Activated T-helper 1 cell treated with anti-CD3 and anti-CD28 coated beads, Interleukin-12 subunit alpha, Interleukin-12 subunit beta, Interleukin-2, Interleukin-4 antibody, amounts not matched to agents 30 ng/mL and 10 ng/mL and 1 ng/mL, durations not matched to agents 14 hours and 24 hours and 36 hours (primary cell): ENCODE measurements at places on chromosomes 3 and 15. TPM values are rescaled to one million over a fixed set of nuclear protein-coding genes. Genes with fewer than 3 reads are reported as not detected.

The PIF1 gene
- total RNA-seq = 19.1 and 23.9 TPM in 2 replicates

The CTXND1 gene
- not detected in 2 replicates for total RNA-seq

The CFAP91 gene
- 0.24 TPM in 1 of 2 replicates, not detected in the other for total RNA-seq

The PP2D1 gene
- total RNA-seq = not detected in 2 replicates

The MEIS2 gene
- total RNA-seq = not detected in 2 replicates

The GRM2 gene
- total RNA-seq = 0.96 and 1.0 TPM in 2 replicates

The CPEB1 gene
- not detected in 2 replicates for total RNA-seq

The ACOX2 gene
- not detected in 2 replicates for total RNA-seq

The ZIC4 gene
- not detected in 2 replicates for total RNA-seq

The CEP19 gene
- 3.9 and 4.1 TPM in 2 replicates for total RNA-seq

The HTD2 gene
- 11.5 and 13.6 TPM in 2 replicates for total RNA-seq

The HTR3E gene
- not detected in 2 replicates for total RNA-seq

The OR5K2 gene
- not detected in 2 replicates for total RNA-seq

The CHRFAM7A gene
- total RNA-seq = not detected in 2 replicates

The RRP9 gene
- total RNA-seq = 91.8 and 93.1 TPM in 2 replicates

The C3orf80 gene
- total RNA-seq = 0.18 and 0.42 TPM in 2 replicates

DNA sequence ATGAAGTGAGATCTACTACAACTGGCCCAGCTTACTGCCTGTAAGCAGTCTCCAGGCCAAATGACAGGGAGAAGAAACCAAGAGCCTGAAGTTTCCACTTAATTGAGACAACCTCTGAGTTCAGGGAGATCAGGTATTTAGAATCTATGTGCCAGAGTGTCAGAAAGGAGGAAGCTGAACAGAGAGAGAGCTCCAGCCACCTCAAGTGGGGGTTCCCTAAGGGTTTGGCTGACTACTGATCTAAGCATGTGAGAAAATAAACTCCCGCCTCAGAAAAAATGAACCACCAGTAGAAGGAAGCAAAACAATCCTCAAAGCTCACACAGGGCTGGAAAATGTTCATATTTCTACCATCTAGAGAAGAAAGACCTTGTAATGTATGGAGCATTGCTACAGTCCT lies 25.0 kb downstream of the ADAM10 start:
- no peaks in the 10 kb centered on the region for H3K27me3 ChIP-seq
- no peak for DNase-seq
- peak overlapping the region; percentile 8 for H3K27ac ChIP-seq
- no peak overlapping the region for H3K4me3 ChIP-seq

- no peak overlapping the region for H3K4me3 ChIP-seq
- H3K27me3 ChIP-seq = no peaks in the 10 kb centered on the region
- no peaks in the 10 kb centered on the region for H3K4me1 ChIP-seq
- H3K27ac ChIP-seq = no peak overlapping the region
- DNase-seq = no peak
Observed at GRCh38 chr3:150627557-150627956, 24.4 kb downstream of the SELENOT start.

- no peak overlapping the region for H3K4me3 ChIP-seq
- H3K27ac ChIP-seq = no peak overlapping the region
- peaks cover 44% of the 10 kb centered on the region for H3K27me3 ChIP-seq
- H3K4me1 ChIP-seq = no peaks in the 10 kb centered on the region
- DNase-seq = no peak
Observed at GRCh38 chr15:45371546-45371945, 6.8 kb downstream of the GATM start.

- DNase-seq = no peak
- H3K27ac ChIP-seq = no peak overlapping the region
- H3K36me3 ChIP-seq = no peaks in the 10 kb centered on the region
- H3K4me3 ChIP-seq = no peak overlapping the region
- H3K27me3 ChIP-seq = peaks cover 11% of the 10 kb centered on the region
Observed at GRCh38 chr15:68369931-68370767, 61.8 kb downstream of the ITGA11 start.

- H3K36me3 ChIP-seq = no peaks in the 10 kb centered on the region
- DNase-seq = no peak
- H3K4me3 ChIP-seq = no peak overlapping the region
- no peaks in the 10 kb centered on the region for H3K27me3 ChIP-seq
Observed at GRCh38 chr15:93826790-93827189, 404.6 kb upstream of the MCTP2 start.

DNA sequence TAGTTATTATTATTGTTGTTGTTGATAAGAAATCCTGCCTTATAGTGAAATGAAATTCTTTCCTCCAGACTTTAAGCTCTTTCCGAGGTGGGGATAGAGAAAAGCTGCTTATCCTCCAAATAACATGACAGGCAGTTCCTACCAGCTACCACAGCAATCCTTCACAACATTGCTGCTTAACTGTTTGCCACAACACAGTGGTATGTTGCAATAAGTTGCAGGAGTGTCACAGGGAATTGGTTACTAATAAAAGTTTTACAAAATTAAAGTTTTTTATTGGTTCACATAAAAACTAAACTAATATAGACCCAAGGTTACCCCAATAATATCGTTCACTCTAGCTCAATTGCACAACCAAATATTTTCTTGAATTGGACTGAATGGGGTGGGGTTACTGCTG lies 57.4 kb upstream of the ICE2 start:
- H3K27ac ChIP-seq = no peak overlapping the region
- H3K27me3 ChIP-seq = no peaks in the 10 kb centered on the region
- H3K36me3 ChIP-seq = peaks cover 22% of the 10 kb centered on the region
- H3K4me1 ChIP-seq = peaks cover 74% of the 10 kb centered on the region
- no peak for DNase-seq
- H3K4me3 ChIP-seq = no peak overlapping the region

DNA sequence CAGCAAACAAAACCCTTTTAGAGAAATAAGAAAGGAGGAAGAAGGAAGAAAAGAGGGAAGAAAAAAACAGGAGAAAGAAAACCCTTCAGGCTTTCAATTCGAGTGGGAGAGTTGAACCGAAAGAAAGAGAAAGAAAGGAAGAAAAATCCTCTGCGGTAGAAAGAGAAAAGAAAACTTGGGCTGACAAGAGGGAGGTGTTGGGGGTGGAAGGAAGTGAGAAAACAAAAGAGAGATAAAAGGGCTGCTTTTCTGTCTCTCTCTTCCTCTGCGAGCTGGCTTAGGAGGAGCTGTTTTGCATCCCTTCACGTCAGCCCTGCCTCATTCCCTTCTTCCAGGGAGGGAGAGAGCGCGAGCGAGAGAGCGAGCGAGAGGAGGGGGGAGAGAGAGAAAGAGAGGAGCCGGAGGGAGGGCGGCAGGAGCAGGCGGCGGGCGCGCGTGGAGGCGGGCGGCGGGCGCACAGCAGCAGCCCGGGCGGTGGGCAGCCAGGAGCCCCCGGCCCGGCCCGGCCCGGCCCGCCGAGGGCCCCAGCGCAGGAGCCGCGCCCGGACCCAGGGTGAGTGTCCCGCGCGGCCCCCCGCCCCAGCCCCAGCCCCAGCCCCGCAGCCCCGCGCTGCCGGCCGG lies at the start of gene ZNF710:
TSS of gene ZNF710 (plus strand) at position 263 of the 621 bp plus-strand sequence. CDS start 65,814 bp downstream, outside the sequence.
- H3K27ac ChIP-seq = peak within 1 kb of the TSS; percentile 95
- peaks cover 9% of the 10 kb centered on the region for H3K36me3 ChIP-seq
- H3K27me3 ChIP-seq = peaks cover 11% of the 10 kb centered on the region
- H3K4me1 ChIP-seq = peaks cover 46% of the 10 kb centered on the region

DNA sequence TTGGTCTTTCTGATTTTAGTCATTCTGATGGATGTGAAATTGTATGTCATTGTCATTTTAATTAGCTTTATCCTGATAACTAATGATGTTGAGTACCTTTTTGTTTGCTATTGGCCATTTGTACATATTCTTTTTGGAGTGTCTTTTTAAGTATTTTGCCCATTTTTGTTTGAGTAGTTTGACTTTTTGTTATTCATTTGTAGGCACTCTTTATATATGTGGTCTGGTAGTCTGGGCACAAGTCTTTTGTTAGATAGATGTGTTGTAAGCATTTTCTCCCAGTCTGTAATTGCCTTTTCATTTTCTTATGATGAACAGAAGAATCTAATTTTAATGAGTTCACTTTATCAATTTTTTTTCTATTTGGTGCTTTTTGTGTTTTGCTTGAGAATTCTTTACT lies 14.6 kb downstream of the GPR160 start:
- no peaks in the 10 kb centered on the region for H3K27me3 ChIP-seq
- no peak for DNase-seq
- H3K27ac ChIP-seq = no peak overlapping the region
- H3K4me3 ChIP-seq = no peak overlapping the region
- H3K36me3 ChIP-seq = peaks cover 5% of the 10 kb centered on the region
- peaks cover 30% of the 10 kb centered on the region for H3K4me1 ChIP-seq

DNA sequence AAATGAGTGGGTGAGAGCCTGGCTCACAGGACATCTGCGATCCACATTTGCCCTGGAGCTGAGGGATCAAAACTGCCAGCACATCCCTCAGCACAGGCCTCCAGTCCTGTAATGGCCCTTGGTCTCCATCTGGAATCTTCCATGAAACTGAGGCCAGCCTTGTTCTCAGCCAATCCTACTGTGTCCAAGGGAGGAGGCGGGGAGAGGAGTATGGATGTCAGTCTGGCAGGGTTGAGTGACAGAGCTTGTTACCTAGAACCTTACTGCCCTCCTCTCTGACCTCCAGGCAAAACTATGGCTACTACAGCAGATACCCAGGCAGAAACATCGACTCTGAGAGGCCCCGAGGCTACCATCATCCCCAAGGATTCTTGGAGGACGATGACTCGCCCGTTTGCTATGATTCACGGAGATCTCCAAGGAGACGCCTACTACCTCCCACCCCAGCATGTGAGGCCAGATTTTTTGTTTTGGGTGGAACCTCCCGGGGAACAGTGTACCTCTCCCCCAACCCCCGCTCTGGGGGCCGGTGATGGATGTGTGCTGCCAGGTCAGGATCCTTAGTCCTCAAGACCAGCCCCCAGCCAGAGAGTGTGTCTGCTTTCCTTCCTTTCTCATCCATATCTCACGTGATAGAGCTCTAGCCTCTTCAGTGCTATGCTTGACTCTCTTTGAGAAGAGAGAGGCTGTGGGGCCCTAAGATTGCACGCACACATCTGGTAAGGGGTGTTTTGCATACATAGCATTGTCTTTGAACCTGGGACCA lies 41.3 kb downstream of the CHDH start:
- peaks cover 5% of the 10 kb centered on the region for H3K4me1 ChIP-seq
- H3K4me3 ChIP-seq = no peak overlapping the region
- no peaks in the 10 kb centered on the region for H3K36me3 ChIP-seq
- H3K27me3 ChIP-seq = no peaks in the 10 kb centered on the region
- no peak for DNase-seq

- peaks cover 75% of the 10 kb centered on the region for H3K4me1 ChIP-seq
- peak; percentile 90 for DNase-seq
- peaks cover 1% of the 10 kb centered on the region for H3K36me3 ChIP-seq
- H3K27ac ChIP-seq = peak overlapping the region; percentile 98
Observed at GRCh38 chr3:156816794-156817645, 9.1 kb upstream of the LEKR1 start.

- no peak overlapping the region for H3K4me3 ChIP-seq
- H3K27ac ChIP-seq = no peak overlapping the region
- H3K36me3 ChIP-seq = no peaks in the 10 kb centered on the region
- H3K4me1 ChIP-seq = no peaks in the 10 kb centered on the region
Observed at GRCh38 chr3:25940935-25941334, 151.0 kb downstream of the OXSM start.

GRCh38 chr3:67389176-67389575 lies 265.2 kb downstream of the SUCLG2 start:
- no peak overlapping the region for H3K27ac ChIP-seq
- peaks cover 36% of the 10 kb centered on the region for H3K36me3 ChIP-seq
- no peak overlapping the region for H3K4me3 ChIP-seq
- no peaks in the 10 kb centered on the region for H3K27me3 ChIP-seq

- H3K4me1 ChIP-seq = peaks cover 6% of the 10 kb centered on the region
- no peak overlapping the region for H3K27ac ChIP-seq
- H3K27me3 ChIP-seq = peaks cover 10% of the 10 kb centered on the region
- peaks cover 8% of the 10 kb centered on the region for H3K36me3 ChIP-seq
- DNase-seq = no peak
- no peak overlapping the region for H3K4me3 ChIP-seq
Observed at GRCh38 chr15:39595338-39596221, 14.7 kb downstream of the THBS1 start.

- no peaks in the 10 kb centered on the region for H3K36me3 ChIP-seq
- peaks cover 13% of the 10 kb centered on the region for H3K27me3 ChIP-seq
- H3K27ac ChIP-seq = no peak overlapping the region
- H3K4me1 ChIP-seq = peaks cover 11% of the 10 kb centered on the region
Observed at GRCh38 chr3:111971533-111972130, 7.2 kb upstream of the ABHD10 start.

- H3K36me3 ChIP-seq = no peaks in the 10 kb centered on the region
- peaks cover 23% of the 10 kb centered on the region for H3K4me1 ChIP-seq
- H3K4me3 ChIP-seq = peak overlapping the region; percentile 83
- peak; percentile 34 for DNase-seq
- H3K27me3 ChIP-seq = peaks cover 25% of the 10 kb centered on the region
Observed at GRCh38 chr3:11719406-11720303, 75.9 kb upstream of the VGLL4 start.

GRCh38 chr3:153350420-153350819 lies 188.4 kb downstream of the RAP2B start:
- no peak overlapping the region for H3K4me3 ChIP-seq
- no peaks in the 10 kb centered on the region for H3K36me3 ChIP-seq
- no peak overlapping the region for H3K27ac ChIP-seq
- H3K4me1 ChIP-seq = no peaks in the 10 kb centered on the region
- peaks cover 2% of the 10 kb centered on the region for H3K27me3 ChIP-seq

- peaks cover 6% of the 10 kb centered on the region for H3K27me3 ChIP-seq
- H3K4me1 ChIP-seq = peaks cover 10% of the 10 kb centered on the region
- DNase-seq = no peak
- no peaks in the 10 kb centered on the region for H3K36me3 ChIP-seq
- H3K4me3 ChIP-seq = no peak overlapping the region
Observed at GRCh38 chr15:38996111-38996631, 431.6 kb upstream of the RASGRP1 start.

DNA sequence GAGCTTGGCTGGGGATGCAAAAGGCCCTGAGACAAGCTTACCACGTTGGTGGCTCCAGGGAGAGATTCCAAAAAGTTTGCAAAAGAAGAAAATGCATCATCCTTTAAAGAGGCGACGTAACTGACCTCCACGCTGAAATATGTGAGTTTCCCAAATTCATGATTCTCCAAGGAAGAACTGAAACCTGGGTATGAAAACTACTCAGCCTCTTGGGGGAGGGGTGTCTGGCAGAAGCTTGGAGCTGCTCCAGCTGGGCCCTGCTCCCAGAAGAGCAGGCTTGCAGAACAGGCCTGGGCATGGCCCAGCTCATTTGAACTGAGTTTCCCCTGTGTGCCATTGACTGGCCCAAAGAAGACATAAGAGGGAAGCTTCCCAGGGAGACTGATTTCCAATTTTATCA lies 20.5 kb downstream of the CPN2 start:
- H3K4me1 ChIP-seq = peaks cover 13% of the 10 kb centered on the region
- peaks cover 16% of the 10 kb centered on the region for H3K27me3 ChIP-seq
- H3K4me3 ChIP-seq = no peak overlapping the region
- H3K36me3 ChIP-seq = no peaks in the 10 kb centered on the region
- no peak overlapping the region for H3K27ac ChIP-seq

GRCh38 chr3:73086071-73086494 lies 24.6 kb downstream of the EBLN2 start:
- H3K27me3 ChIP-seq = peaks cover 5% of the 10 kb centered on the region
- no peak overlapping the region for H3K4me3 ChIP-seq
- DNase-seq = peak; percentile 16
- H3K4me1 ChIP-seq = peaks cover 9% of the 10 kb centered on the region
- no peaks in the 10 kb centered on the region for H3K36me3 ChIP-seq

DNA sequence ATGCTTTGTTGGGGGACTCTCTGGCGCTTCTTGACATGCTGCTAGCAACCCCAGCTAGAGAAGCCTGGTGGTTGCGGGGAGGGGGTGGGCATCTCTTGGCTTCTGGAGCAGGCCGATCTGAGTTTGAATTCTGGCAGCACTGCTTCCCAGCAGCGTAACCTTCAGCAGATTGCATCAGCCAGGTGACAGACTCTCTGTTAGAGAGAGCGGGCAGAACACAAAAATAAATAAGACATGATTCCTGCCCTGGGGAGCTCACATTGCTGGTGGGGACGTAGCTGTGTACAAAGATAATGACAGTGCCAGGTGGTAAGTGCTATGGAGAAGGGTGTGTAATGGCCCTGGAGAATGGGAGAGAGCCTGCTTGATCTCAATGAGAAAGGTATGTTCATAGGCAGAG lies 87.4 kb downstream of the THSD4 start:
- H3K4me1 ChIP-seq = no peaks in the 10 kb centered on the region
- no peak overlapping the region for H3K4me3 ChIP-seq
- H3K27me3 ChIP-seq = no peaks in the 10 kb centered on the region
- H3K27ac ChIP-seq = no peak overlapping the region
